ENCODE measurements at places on chromosomes 16 and 17. TPM values are rescaled to one million over a fixed set of nuclear protein-coding genes. Genes with fewer than 3 reads are reported as not detected.

DNA sequence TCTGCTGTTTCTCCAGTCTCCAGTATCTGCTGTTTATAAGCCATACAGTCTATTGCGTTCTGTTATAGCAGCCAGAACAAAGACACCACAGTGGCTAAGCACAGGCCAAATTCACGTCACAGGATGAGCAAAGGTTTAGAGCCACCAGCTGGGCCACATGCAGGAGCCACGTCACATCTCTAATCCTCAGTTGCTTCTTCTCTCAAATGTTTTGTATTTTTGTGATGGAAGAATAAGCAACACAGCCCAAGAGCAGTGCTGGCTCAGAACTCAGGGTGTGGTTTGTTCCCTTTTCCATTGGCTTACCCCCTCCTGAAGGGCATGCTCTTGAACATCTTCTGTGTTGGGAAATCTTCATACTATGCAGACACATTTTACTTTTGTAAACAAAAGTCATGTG is 309.4 kb upstream of the CDH5 start:
- no peak for DNase-seq

- peak; percentile 90 for DNase-seq
These were observed 4.2 kb downstream of the SOCS1 start for GRCh38 chr16:11251525-11252481.

- DNase-seq, result no peak
These were observed 1.5 kb upstream of the ALDH3A2 start for GRCh38 chr17:19646788-19647696.

DNA sequence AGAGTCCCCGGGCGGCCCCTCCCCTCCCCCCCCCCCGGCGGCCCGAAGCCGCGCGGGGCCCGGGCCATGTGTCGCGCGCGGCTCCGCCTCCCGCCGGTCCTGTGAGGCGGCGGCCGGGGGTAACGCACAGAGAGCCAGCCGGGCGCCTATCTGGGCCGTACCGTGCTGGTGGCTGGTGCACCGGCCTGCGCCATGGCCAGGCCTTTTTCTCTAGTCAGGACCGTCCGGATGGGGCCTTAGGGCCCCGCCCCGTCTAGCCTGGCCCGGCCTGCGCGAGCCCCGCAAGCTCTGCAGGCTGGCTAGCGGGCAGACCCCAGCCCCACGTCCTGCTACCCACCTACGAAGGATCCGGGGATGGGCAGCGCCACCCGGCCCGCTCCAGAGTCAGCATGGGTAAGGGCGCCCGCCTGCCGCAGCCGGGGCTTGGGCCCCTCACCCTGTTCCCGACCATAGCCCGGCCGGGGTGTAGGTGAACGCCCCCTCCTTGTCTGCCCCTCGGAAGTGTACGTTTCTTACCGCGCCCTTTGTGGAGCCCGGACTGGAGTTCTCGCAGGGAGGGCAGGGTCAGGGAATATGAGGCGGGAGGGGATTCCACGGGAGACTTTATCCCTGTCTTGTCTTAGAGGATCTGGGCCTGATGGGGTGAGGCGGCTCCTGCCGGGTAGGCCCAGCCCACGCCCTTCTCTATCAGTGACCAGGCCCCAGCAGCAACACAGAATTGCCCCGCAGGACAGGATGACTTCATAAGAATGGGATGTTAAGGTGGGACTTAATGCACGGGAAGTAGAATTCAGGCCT is at the start of gene CENPT:
TSS of gene CENPT (minus strand) at position 630 of the 798 bp plus-strand sequence. CDS start 13,834 bp downstream, outside the sequence.
- DNase-seq, result peak; percentile 47

DNA sequence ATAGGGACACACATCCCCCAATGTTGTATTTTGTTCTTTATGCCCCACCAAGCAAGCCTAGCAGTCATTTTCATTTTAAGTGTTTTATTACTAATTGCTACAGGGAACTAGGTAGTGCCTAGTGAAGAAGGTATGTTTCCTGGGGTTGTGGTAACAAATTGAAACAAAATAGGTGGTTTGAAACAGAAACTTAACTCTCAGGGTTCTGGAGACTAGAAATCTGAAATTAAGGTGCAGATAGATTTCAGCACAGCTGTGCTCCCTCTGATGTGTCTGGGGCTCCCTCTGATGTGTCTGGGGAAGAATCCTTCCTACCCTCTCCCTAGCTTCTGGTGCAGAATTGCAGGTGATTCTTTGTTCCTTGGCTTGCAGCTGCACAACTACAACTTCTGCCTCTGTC is 390.1 kb downstream of the ZFHX3 start:
- no peak for DNase-seq

DNA sequence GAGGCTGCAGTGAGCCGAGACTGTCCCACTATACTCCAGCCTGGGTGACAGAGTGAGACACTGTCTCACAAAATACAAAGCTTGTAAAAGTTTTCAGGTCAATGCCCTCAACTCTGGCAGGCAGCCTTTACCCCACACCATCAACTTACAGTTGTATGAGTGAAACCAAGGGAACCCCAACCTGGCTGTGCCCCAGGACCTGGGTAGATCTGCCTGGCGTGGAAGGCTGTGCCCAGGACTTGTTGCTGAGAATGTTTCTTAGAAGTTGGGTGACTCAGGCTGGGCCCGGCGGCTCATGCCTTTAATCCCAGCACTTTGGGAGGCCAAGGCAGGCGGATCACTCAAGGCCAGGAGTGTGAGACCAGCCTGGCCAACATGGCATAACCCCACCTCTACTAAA is 7.8 kb downstream of the CES3 start:
- DNase-seq, result no peak

- no peak for DNase-seq
These were observed 228.6 kb downstream of the ZFHX3 start for GRCh38 chr16:72819345-72819744.

GRCh38 chr17:42529061-42529460 is 7.0 kb upstream of the NAGLU start:
- DNase-seq, result no peak

- DNase-seq, result no peak
These were observed 41.4 kb downstream of the AP1G1 start for GRCh38 chr16:71767060-71767900.

Gene BTBD17
- total RNA-seq, result not detected

Gene DNAAF8
- 0.30 TPM for total RNA-seq
